Activated T-helper 1 cell treated with anti-CD3 and anti-CD28 coated beads, Interleukin-2, amount 50 U/mL, for 16 hours (primary cell): ENCODE measurements at places on chromosomes 5 and 9.

GRCh38 chr9:116275418-116276195, 122.0 kb downstream of the PAPPA start:
- no peak for DNase-seq

- DNase-seq = no peak
Observed at GRCh38 chr9:115808695-115809094, 344.9 kb upstream of the PAPPA start.

DNA sequence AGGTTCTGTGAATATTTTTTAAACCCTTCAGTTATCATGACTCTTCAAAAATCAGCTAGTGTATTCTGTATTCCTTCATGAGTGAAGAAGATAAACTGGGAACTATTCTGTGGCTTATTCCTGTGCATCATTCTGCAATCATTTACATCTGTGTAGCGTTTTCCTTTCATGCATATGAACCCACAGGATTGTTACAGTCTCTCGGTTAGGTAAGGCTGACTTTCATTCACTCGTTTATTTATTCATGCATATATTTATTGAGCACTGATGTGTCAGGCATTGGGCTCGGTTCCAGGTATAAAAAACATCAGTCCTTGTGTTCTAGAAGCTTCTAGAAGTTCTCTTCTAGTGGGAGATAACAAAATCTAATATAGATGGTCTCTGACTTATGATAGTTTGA, 318.4 kb downstream of the MAN2A1 start:
- no peak for DNase-seq

- peak; percentile 30 for DNase-seq
Observed at GRCh38 chr5:36739751-36740221, 133.4 kb downstream of the SLC1A3 start.

DNA sequence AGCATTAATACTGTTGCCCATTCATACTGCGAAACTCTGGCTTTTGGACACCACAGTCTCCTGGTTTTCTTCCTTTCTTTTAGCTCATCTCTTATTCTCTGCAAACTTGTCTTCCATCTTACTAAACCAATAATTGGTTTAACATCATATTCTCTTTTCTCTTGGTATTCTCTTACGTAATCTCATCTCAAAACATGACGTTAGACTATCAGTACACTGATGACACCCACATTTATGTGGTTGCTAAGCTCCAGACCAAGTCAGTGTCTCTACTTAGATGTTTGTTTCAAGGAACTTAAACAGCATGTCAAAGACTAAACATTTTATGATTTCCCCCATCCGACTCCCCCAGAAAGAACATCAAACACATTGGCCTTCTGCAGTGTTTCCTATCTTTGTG, 2.1 kb downstream of the PRRC1 start:
- no peak for DNase-seq

GRCh38 chr5:179454356-179454755, 96.0 kb upstream of the RUFY1 start:
- no peak for DNase-seq

DNA sequence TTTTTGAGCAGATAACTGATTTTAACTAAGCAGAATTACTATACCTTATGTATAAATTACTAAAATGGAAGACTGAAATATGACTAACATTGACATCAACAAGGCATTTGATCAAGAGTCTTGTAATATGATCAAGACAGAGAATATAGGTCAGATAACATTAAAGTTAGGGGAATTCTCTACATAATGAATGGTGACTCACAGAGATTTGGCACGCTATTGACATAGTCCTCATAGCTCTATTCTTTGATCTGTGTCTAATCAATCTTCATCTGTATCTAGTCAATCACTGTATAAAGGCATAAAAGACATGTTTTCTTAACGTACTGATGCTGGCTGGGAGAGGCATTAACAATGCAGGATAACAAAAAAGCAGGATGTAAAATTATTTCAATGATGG, 17.4 kb downstream of the ABITRAM start:
- no peak for DNase-seq

DNA sequence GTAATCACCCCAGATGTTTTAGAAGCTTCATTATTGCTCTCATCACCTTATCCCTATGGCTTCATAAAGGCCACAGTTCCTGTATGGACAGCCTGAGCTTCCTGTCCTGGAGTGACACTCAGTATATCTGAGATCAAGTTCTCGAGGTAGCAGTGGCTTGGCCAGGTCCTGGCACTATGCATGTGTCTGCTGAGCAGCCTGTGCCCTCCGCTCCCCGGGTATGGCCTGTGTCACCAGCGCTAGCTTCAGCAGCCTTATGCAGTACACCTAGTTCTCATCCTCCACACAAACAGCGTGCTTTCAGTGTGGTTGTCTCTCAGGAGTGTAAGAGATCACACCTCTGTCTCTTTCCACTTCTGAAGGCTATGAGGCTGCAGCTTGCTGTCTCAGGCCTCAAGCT, 514.7 kb downstream of the DIRAS2 start:
- no peak for DNase-seq

DNA sequence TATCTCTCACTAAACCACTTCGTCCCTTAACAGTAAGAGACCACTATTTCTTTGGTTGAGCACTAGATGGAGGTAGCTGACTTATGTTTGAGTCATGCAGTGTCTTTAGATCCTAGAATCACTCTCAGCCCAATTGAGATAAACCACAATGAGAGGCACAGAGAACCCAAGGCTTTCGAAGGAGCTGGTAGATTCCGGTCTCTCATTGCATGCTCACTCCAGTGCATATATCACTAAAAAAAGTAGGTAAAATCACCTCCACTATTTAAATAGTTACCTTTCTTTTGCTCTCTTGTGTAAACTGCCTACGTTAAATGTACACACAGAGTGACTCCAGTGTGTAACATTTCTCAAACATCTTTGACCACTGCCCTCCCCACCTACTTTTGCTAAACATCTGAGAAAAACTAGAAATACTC, 27.6 kb downstream of the ACTL7A start:
- no peak for DNase-seq

DNA sequence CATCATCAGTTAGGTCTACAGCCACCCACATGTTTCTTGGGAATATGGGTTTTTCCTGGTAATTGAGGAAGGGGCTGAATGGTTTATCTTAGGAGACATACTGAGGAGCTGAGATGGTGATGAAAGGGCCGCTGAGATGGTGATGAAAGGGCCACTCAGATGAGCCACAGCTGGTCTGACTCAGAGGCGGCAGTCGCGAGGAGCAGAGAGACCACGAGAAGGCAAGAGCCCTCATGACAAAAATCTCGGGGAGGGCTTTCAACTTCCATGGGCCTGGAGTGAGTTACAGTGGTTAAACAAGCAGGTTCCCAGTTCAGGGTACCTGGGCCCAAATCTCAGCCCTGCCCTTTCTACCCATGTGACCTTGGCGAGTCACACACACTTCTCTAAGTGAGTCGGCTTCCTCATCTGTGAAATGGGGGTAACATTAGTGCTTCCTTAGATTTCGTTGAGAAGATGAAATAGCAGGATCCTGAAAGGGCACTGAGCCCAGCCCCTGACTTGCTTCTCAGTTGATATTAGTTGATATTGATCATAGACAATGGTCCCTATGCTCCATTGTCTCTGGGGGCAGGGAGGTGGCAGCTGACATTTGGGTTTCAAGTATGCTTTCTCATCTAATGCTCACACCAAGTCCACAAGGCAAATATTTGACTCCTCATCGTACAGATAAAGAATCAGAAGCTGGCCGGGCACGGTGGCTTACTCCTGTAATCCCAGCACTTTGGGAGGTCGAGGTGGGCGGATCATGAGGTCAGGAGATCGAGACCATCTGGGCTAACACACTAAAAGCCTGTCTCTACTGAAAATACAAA, 169.5 kb downstream of the RGS3 start:
- DNase-seq = no peak

GRCh38 chr5:151251001-151251551, 1.9 kb upstream of the GM2A start:
- DNase-seq = peak; percentile 5

DNA sequence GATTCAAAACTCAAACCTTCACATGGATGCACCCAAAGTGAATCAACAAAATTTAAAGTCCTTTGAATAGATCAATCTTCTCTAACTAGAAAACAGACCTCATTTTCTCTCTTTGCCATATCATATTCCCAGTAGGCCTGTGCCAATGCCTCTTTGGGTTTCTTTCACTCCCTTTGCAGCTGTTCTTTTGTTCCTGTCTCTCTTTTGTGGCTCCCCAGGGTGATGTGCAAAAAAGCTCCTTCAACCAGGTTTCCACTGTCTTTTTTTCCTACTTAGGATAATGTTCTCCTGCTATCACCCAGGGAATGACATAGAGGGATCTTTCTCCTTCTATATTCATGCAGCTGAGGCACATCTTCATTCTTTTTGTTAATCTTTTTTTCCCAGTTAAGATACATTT, 54.6 kb downstream of the MARCHF3 start:
- DNase-seq = no peak

GRCh38 chr5:2563046-2563445, 188.4 kb downstream of the IRX2 start:
- DNase-seq = no peak

- DNase-seq = no peak
Observed at GRCh38 chr5:14532180-14532579, 49.4 kb upstream of the OTULINL start.

- no peak for DNase-seq
Observed at GRCh38 chr5:136073714-136074529, 45.1 kb downstream of the TGFBI start.

- DNase-seq = no peak
Observed at GRCh38 chr9:118271936-118272335, 567.7 kb downstream of the TLR4 start.

GRCh38 chr5:59208474-59208873, 625.6 kb downstream of the RAB3C start:
- DNase-seq = no peak

DNA sequence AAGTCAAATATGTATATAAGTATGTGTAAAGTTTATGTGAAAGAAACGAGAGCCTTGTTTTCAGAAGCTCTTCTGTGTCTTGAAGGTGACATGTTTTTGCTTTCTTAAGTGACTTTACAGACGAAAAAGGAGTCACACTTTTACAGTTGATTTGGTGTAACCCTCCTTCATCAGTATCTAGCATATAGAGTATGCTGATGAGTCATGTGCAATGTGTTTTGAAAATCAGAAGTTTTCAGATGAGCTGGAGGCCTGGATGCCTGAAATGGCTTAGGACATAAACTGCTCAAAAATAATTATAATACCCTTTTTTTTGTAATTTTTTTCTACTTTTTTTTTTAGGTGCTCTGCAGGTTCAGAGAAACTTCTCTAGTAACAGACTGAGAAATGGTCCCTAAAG, 209.5 kb downstream of the CD180 start:
- DNase-seq = no peak

GRCh38 chr5:43432486-43433375, 20.5 kb upstream of the CCL28 start:
- no peak for DNase-seq

DNA sequence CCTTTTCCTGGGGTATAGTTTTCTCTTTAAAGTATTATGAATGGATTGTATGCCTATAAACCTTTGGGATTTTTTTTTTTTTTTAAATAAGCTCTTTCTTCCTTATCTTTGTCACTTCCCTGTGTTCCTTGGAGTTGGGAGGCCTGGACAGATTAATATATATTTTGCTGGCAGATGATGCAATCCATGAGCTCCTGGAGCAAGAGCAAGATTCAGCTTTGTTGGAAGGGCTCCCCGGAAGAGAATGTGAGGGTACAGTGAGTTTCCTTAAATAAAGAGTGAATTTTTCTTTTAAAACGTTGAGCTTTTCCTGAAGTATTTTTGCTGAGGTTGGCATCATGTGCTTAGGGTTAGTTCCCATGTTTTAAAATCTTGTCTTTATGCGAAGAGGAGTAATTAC, 98.7 kb upstream of the SLC28A3 start:
- no peak for DNase-seq

GRCh38 chr5:135063056-135063445, 29.0 kb upstream of the PITX1 start:
- no peak for DNase-seq

DNA sequence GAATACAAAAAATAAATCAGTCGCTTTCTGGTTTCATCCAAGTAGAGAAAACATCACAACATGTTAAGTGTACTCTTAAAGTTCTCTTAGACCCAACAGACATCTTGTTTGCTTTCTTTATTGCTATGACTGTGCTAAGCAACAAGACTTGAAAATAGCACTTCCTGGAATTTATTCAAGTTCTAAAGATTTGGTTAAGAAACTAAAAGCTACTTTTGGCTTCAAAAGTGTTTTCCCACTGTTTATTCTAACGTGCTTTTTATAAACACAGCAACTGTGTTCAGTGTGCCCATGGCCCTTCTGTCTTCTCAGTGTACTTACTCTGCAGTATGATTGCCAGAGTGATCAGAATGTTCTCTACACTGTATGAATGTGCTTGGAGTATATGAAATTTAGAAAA, 109.8 kb downstream of the GIN1 start:
- no peak for DNase-seq

- no peak for DNase-seq
Observed at GRCh38 chr9:116190637-116191396, 37.2 kb downstream of the PAPPA start.
